ENCODE measurements at places on chromosomes 3 and 15.
A peak's percentile ranks its signal among the peaks of the same experiment; 100 is the strongest.

- no peak for DNase-seq
Observed at GRCh38 chr3:48681541-48681880, 4.2 kb downstream of the NCKIPSD start.

- no peak for DNase-seq
Observed at GRCh38 chr15:85414495-85414894, 34.1 kb downstream of the AKAP13 start.

- no peak for DNase-seq
Observed at GRCh38 chr3:74129056-74129455, 485.4 kb downstream of the CNTN3 start.

- DNase-seq: no peak
Observed at GRCh38 chr15:48785195-48785594, 25.7 kb downstream of the CEP152 start.

DNA sequence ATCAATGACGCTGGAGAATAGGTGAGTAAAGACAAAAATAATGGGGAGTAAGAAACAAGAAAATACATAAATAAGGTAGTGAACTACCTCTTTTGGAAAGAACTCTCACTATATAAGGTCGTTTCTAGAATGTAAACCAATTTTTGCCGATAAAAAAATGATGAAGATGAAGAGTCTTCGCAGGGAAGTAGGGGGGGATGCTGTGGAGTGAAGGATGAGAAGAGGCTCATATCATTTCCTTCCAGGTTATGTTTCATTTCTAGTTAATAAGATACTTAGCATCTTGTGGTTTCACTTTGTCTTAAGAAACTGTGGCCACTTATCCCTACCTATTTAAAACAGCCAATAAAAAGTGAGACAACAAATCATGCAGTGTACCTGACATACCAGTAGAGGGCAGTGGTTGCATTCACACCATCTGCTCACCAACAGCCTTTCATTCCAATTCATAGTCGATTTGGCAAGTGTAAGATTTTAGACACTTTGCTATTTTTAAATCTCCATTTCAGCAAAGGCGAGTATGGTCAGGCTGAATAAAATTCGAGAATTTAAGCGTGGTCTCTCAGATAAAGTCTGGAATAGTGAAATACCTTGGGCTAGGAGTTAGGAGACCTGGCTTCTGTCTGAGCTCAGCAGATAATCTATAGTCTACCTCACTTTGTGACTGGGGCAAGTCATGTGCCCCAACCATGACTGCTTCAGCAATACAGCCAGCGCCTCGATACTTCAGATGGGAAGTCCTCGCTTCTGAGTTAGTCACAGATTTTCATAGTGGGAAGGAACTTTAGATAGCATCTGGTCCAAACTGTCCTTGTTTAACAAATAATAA is 28.9 kb upstream of the ICE2 start:
- DNase-seq: no peak

- no peak for DNase-seq
Observed at GRCh38 chr3:94106268-94106667, 43.4 kb downstream of the NSUN3 start.

- DNase-seq: no peak
Observed at GRCh38 chr15:46213551-46213950, 578.7 kb downstream of the SQOR start.

GRCh38 chr15:69482686-69483256 is 30.2 kb downstream of the RPLP1 start:
- no peak for DNase-seq

DNA sequence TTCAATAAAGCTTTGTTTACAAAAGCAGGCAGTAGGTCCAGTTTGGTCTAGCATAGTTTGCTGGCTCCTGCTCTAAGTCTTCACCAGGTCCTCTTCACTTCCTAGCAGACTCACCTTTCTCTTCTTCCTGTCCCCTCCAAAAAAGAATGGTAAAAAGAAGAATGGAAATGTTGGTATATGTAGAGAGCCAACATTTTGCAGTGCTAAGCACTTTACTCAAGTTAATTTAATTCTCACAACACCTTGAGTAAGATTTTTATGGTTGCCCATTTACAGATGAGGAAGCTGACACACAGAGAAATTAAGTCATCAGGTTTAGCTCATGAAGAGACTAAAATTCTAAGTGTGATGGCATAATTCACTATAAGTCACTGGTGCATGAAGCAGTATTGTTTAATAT is 230.1 kb upstream of the PRICKLE2 start:
- no peak for DNase-seq

- DNase-seq: no peak
Observed at GRCh38 chr15:65856821-65857455, 12.4 kb upstream of the RAB11A start.

- no peak for DNase-seq
Observed at GRCh38 chr3:162193148-162194095, 696.8 kb downstream of the OTOL1 start.

DNA sequence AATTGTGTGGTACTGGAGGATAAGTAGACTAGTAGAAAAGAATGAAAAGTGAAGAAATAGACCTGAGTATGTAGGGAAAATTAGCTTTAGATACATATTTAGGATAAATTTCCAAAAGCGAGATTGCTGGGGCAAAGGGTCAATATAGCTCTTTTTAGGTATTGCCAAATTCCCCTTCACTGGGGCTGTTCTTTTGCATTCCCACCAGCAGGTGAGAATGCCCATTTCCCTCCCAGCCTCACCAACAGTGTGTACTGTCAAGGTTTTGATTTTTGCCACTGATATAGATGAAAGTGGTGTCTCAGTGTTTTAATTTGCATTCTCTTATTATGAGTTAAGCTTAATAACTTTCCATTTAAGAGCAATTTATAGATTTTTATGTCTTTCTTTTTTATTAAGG is 35.7 kb upstream of the BHLHE40 start:
- DNase-seq: no peak

- peak; percentile 61 for DNase-seq
Observed at GRCh38 chr3:126113733-126114442, 30.0 kb upstream of the SLC41A3 start.

DNA sequence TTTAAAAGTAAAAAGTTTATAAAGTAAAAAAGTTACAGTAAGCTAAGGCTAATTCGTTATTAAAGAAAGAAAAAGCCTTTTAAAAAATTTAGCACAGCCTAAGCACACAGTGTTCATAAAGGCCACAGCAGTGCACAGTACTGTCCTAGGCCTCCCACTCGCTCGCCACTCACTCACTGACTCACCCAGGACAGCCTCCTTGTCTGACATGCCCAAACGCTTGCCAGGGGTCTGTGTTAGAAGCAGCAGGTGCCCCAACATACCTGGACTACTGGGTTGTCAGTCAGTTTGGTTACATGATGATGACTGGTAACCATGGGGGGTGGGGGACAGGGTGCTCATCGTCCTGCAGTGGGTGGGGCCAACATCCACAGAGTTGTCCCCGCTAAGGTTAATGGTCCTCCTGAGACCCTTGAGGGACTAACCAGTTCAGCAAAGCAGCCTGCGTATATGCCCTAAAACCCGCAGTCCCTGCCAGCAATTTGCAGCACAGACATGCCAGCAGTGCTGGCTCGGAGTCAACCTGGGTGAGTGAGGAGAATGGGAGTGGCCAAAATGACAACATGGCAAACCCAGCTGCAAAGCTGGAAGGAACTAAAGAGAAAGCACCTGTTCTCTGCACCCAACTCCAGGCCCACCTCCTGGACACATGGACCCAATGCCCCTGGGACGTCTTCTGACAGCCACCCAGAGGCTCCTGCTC is 49.2 kb downstream of the CYFIP1 start:
- DNase-seq: no peak

DNA sequence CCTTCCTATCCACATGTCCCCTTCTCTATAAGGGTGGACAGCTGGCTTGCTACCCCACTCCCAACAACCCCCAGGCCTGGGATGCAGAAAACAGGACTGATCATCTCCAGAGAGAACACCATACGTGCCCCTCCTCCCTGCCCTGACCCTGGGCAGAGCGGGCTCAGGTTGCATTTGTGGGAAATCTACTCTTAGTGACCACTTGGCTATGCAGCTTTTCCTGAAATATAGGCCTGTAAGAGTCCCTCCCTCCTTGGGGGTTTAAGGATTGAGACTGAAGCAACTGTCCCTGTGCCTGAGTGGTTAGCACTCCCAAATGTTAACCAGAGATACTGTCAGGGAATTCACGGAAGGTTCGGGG is 11.7 kb downstream of the SH2D7 start:
- DNase-seq: no peak

DNA sequence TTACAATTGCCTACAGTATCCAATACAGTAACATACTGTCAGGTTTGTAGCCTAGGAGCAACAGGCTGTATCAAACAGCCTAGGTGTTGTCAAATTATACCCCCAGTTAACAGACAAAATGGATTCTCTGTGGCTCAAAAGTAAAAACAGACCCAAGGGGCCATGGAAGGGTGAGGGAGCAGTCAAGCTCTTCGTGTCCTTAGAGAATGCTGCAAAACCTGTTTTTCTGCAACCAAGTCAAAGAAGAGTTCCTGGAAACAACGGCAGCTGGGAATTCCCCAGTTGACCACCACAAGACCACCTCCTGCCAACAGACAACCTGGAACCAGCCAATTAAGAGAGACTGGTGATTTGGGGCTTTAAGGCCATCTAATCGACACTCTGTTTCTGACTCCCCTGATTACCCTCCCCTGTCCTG is 11.1 kb upstream of the THUMPD3 start:
- DNase-seq: no peak

GRCh38 chr15:77702211-77702957 is 69.7 kb upstream of the LINGO1 start:
- DNase-seq: no peak

DNA sequence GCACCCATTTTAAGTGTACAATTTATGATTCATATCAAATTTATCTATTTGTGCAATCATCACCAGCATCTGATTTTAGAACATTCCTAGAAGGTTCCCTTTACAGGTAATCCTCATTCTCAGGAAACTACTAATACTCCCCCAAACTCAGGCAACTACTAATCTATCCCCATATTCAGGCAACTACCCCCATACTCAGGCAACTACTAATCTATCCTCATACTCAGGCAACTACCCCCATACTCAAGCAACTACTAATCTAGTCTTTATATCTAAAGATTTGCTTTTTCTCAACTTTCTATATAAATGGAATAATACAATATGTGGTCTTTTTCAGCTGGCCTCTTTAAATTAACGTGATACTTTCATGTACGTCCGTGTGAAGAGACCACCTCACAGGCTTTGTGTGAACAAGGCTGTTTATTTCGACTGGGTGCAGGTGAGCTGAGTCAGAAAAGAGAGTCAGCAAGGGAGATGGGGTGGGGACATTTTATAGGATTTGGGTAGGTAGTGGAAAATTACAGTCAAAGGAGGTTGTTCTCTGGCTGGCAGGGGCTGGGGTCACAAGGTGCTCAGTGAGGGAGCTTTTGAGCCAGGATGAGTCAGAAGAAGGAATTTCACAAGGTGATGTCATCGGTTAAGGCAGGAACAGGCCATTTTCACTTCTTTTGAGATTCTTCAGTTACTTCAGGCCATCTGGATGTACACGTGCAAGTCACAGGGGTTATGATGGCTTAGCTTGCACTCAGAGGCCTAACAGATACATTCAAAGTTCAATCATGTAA is 1444.5 kb upstream of the CADM2 start:
- DNase-seq: no peak

DNA sequence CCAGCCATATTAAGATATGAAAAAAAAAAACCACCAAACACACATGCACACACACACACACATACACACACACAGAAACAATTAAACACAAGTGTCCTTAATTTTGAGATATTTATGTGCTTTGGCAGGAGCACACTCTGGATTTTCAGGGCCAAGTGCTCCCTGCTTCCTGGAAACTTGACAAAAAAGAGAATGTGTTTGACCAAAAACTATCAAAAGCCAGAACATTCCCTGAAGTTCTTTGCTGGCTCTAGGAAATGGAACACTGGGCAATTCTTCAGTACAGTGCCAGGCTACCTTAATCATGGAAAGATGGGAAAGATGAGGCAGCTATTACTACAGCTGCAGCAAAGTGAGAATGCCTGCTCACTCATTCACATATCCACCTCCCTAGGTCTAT is 44.6 kb downstream of the P3H2 start:
- DNase-seq: no peak

GRCh38 chr3:46893146-46893748 is 15.7 kb downstream of the PTH1R start:
- DNase-seq: no peak

GRCh38 chr3:160554980-160555379 is 10.4 kb downstream of the KPNA4 start:
- no peak for DNase-seq

DNA sequence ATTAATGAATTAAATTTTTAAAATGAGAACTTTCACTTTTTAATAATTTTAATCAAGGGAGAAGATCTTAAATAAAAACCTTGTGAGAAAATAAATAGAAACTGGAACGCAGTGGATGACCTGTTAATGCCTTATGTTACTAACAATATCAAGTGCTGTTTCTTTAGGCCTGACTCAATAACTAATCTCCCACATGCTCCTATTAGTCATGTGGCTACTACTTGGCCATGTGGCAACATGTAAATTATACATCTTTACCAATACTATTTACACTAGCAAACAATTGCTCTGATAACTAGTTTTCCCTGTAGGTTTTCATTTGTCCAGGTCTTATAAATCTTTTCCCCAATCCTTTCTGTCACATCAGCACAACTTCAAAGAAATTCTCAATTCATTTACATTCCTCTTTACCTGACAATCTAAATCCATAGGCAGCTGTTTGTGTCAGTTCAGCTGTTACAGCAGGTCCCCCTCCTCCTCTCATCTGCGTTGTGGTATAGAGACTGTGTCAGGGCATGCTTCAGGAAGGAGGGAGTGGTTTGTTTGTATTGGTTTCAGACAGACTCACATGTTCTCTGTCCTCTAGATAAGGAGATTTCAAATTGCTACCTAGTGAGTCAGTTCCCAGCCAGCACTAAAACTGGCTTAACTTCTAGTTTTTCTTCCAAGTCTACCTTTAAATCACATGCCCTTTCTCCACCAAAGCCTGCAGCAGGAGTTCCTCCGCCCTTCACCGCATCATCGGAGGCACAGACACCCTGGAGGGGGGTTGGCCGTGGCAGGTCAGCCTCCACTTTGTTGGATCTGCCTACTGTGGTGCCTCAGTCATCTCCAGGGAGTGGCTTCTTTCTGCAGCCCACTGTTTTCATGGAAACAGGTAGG is 11.3 kb upstream of the C3orf52 start:
- peak; percentile 33 for DNase-seq

DNA sequence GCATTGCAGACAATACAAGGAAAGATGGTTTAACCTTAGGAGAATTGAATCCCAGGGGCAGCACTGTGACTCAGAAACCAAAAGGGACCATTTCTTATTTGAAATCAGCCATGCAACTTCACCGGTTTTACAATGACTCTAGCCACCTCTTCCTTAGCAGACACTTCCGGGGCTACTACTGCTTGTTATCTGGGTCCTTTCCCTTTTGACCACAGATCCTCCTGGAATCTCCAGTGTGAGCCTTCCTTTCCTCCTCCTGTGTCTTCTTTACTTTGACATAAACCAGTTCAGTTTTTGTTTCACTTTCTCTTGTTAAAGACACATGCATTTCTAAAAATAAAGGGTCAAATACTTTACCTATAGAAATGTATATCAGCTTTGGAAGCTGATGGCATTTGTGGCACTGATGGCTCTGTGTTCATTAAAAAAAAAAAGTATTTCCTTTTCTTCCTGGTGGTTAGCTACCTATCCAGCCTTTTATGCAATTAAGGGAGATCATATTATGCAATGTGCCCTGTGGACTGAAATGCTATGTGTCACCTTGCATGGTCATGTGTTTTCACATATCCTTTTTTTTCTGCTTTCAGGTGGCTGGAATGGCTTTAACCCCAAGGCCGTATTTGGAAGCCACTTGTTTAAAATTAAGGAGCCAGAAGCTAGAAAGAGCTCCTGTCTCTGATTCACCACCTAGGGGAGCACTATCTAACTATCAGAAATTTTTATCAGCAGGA is 296.2 kb downstream of the CHL1 start:
- no peak for DNase-seq
